ENCODE measurements at places on chromosomes 3 and 15.

DNA sequence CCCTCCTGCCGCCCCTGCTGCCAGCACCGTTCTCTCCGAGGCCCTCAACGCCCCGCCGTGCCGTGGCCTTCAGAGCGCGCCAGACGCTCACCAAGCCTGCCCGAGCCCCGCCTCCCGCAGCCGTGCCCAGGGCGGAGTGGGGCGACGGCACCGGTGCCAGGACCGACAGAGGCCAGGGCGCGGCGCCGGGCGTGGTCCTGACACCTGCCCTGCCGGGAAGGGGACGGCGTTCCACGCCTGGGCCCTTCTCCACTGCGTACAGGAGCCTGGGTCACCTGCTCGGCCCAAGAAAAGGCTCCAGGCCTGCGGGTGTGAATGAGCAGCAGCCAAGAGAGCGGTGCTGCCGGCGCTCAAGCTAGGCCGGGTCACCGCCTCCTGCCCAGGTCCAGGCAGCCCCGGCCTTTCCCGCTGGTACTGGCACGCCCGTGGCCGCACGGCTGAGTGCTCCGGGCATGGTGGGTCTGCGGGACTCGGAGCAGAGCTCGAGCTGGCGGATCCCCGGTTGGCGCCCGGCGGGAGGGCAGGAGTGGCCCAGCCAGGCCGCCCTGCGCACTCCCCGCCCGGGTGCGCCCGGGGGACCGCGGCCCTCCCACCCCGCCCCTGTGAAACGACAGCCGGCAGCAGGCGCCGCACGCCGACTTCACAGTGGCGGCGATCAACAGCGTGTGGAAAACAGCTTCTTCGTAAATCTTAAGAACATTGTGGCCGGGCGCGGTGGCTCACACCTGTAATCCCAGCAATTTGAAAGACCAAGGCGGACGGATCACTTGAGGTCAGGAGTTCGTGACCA is 4.2 kb downstream of the OCA2 start:
- peak; percentile 37 for DNase-seq

DNA sequence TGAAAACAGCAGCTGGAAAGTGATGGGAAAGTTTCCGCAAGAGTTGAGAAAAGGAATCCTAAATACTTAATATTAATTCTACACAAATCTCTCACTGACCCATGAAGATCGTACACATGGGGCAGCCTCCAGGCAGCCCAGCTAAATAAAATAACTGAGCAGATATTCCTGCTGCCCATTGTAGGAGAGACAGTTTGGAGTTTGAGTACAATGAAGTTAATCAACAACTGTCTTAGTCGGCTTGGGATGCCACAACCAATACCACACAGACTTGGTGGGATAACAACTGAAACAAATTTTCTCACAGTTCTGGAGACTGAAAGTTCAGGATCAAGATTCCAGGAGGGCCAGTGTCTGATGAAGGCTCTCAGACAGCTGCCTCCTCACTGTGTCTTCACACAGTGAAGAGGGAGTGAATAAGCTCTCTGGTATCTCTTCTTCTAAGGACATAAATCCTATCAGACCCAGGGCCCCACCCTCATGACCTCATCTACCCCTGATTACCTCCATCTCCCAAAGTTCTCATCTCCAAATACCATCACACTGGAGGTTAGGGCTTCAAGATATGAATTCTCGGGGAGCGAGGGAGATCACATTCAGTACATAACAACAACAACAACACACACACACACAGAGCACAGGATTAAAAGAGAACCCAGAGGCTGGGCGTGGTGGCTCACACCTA is 9.7 kb downstream of the TRPM7 start:
- peak; percentile 65 for DNase-seq

GRCh38 chr3:34072297-34072696 is 273.9 kb downstream of the PDCD6IP start:
- no peak for DNase-seq

DNA sequence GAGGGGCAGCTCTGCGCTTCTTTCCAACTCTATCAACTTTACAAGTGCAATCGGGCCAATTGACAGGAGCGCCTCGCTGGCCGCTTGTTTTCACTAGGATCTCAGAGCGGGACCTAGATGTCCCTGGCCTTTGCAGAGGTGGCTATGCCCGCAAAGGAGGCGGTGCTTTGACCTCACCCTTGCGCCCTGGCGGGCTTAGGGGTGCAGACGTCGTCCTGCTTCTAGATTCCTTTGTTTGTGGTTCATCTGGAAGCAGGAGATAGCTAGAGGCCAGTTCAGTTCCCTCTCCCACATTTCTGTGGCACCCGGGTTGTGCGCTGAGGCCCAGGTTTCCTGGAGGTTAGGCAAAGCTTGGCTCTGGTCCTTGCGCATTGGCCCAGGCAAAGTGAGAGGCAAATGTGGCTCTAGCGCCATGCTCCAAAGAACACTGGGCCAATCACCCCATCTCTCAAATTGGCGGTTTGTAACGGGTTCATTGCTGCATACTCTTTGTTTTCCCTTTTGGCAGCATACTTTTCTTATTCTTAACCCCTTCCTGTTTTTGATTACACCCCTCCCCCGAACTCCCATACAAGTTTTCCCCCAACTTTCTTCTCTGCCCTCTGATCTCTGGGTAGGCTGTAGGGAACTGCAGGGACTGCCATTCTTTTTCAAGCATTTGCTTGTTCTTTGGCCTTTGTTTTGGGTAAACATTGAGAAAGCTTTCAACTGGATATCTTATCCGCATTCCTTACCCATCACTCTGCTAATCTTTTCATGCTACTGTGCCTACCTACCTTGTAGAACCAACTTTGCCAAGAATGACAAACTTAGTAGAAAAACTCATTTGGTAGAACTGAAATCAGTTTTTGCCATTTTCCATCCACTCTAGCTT is 1.4 kb downstream of the PPM1L start:
- DNase-seq: peak; percentile 75

- DNase-seq: no peak
These were observed 22.5 kb downstream of the LRRC28 start for GRCh38 chr15:99273801-99274200.

- DNase-seq: no peak
These were observed 31.3 kb downstream of the SMAD3 start for GRCh38 chr15:67096546-67097294.

GRCh38 chr3:56887402-56888025 is 85.8 kb upstream of the ARHGEF3 start:
- DNase-seq: no peak

- DNase-seq: peak; percentile 47
These were observed 6.8 kb downstream of the SPINT1 start for GRCh38 chr15:40850576-40851112.

DNA sequence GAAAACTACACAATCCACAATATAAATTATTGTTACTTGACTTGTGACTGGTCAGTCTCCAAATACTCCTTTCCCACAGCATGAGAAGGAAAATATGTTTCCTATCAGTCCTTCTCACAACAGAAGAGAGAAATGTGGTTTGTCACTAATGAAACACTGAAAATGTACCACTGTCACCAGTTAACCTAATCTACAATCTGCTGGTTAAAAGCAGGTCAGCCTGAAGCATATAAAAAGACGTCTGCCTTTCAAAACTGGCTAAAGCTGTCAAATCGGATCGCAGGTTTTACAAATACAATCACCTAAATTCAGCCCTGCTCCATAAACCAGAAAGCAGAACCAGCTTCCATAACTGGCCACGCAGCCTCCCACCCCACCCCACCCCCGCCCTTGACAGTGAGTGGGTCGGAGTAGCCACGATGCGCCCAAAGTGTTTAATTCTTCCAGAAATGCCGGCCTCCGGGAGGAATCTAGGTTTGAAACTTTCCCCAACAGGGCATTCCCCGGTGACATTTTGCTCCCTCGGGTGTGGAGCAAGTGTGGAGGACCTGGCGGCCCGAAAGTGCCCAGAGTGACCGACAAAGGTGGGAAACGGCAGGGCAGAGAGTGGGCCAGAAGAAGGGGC is 682 bp downstream of the ETFA start:
- DNase-seq: peak; percentile 57
